GM12892 (cell line): ENCODE measurements at places on chromosomes 13 and 19.

DNA sequence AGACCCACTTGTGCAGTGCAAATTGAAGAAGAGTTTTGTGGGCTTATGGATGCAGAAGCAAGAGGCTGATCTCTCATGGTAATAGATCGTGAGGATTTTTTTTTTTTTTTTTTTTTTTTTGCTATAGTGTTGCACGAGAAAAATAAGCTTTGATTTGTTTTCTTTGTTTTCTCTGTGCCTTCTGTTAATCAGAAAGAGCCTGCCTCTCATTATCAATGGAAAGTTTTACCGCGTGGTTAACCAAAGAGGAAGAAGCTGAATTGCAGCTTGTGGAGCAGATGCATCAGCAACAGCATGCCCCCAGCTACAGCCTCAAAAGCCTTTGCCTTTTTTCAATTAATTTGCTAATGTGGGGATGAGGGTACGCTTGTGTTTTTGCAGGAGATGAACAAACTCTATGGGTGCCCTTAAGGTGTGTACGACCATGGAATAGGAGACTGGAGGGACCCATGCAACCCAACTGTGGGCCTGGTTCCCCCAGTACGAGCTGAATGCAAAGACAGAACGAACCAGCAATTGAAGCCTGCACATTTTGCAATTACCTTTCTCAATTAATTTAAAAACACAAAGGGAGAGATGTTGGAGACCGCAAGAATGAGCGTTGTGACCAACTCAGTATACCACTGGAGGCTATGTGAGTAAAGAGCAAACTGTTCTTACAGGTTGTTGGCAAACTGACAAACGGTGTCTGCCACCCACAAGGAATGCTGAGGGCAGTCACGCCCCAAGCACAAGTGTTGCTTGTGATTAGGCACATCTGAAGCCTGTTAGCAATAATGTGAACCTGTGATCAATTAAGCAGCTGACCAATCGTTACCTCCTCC lies 58.6 kb upstream of the SPRY2 start:
- no peak for DNase-seq

DNA sequence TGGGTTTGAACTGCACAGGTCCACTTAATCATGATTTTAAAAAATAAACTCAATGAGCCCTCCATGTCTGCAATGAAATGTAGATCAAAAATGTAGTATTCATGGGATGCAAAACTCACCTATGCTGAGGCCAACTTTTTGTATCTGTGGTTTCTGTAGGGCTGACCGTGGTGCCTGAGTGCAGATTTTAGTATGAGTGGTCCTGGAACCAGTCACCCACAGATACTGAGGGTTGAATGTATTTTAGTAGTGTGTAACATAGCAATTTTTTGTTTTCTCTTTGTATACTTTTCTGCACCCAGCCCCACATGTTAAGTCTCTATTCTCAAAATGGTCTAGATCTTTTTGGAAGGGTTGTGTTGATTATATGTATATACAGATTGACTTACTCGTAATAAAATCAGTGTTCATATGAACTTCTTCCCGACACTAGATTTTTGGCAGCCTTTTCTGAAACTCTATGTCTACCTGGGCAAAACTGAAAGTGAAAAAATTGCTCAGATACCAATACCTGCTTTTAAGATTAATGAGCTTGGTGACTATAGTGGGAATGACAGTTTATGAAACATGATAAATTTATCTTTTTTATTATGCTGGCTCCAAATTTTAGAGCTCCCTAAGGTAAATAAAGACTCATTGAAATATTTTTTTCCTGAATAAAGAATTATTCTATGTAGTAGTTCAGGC lies 51.6 kb downstream of the DNAJC15 start:
- no peak for DNase-seq

DNA sequence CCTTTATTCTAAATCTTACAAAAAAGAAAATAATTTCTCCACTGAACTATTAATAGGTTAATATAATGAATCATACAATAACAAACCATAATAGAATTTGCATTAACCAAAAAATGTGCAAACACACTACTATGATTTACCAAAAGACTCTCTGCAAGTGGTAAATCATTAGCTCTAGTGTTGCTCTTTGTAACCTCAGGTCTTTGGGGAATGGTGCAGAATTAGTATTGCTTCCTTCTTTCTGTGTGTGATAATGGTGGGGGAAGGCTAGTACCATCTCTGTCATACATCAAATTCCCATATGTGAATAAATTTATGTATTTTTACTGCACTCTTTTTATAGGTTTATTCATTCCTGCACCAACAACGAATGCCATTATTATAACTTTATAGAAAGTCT lies 105.1 kb downstream of the COG6 start:
- DNase-seq: no peak

DNA sequence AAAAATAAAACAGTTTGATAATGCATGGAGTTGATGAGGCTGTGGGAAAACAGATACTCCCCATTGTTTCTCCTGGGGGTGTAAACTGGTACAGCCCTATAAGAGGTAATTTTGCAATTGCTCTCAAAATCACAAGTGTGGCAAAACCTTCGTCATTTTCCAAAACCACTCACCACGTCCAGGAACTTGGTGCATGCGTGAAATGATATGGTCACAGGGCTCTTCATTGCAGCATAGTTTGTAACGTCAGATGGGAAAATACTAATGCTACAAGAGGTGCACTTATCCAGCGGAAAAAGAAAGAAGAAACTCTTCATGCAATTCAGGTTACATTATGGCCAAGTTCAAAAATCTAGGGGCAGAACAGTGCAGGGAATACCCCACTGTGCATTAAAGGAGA lies 11.9 kb upstream of the PLAUR start:
- DNase-seq: no peak

DNA sequence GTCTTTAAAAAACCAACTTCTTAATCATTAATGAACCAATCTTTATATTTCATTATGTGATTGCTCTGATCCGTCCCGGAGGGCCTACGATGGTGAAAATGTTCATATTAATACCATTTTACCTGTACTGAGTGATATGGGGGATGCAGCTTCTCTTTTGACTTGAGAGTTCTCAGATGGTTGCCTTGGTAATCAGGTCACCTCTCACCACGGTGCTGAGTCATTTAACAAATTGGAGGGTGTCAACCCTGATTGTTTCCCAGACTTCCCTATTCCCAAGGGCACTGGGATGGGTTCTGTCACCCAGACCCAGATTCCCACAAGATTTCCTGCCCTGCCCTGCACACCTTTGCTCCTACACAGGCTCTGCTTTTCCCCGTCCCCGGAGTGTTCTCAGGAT lies 128.5 kb upstream of the TMTC4 start:
- no peak for DNase-seq

DNA sequence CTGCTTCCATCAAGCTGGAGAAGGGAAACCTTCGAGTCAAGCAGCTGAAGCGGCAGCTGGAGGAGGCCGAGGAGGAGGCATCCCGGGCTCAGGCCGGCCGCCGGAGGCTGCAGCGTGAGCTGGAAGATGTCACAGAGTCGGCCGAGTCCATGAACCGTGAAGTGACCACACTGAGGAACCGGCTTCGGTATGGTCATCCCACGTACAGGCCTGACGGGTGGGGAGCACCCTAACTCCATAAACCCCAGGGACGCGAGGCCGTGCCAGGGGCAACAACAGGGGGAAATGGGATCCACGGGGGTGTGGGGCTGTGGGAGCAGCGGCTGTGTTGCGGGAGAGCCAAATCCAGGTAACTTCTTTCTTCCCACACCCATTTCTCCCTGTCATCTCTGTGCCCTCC lies 20.2 kb downstream of the KCNC3 start:
- DNase-seq: no peak

GRCh38 chr19:8429044-8429443 lies 15.7 kb upstream of the HNRNPM start:
- no peak for DNase-seq

DNA sequence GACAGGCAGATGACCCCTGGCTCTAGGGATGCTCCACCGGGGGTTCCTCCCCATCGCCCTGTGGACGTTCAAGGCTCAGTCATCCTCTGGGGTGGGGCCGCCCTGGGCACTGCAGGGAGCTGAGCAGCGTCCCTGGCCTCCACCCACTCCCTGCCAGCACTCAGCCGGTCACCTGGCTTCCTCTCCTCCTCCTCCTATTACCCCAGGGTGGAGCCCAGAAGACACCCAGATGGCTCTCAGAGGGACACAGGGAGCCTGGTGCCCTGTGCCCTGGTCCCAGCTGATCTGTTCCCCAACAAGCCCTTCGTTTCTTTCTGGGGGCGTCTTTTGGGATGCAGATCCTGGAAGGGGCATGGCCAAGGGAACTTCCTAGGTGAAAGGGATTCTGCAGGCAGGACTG lies 3.7 kb upstream of the MKNK2 start:
- DNase-seq: no peak

DNA sequence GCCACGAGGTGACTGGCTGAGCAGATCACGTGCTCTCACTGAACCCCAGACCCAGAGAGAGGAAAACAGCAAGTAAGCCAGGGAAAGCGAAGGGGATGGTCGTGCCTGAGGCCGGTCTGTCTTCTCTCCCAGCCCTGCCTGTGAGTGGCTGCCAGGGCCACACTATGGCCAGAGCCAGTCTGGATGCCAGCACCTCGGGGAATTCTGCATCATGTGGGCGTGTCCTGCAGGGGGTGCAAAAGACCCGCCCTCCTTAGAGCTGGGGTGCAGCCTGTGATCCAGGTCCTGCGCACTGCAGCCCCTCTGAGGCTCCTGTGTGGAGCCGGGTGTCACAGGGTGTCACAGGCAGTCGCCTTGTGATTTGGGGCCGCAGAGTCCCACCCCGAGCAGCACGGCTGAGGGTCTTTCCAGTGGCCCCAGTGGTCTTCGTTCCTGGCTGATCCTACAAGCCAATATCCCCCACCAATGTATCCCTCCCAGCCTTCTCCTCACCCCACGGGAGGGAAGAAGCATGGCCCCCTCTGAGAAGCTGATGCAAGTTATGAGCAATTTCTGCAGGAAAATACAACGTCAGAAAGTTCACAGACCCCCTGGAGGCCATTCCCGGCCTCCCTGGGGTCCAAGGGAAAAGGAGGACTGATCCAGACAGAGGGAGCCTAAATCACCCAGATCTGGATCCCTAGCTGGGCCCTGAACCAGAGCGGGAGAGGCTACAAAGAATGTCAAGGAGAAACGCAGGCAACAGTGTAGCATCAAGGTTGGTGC lies 7.7 kb downstream of the PPP1R12C start:
- peak; percentile 16 for DNase-seq

DNA sequence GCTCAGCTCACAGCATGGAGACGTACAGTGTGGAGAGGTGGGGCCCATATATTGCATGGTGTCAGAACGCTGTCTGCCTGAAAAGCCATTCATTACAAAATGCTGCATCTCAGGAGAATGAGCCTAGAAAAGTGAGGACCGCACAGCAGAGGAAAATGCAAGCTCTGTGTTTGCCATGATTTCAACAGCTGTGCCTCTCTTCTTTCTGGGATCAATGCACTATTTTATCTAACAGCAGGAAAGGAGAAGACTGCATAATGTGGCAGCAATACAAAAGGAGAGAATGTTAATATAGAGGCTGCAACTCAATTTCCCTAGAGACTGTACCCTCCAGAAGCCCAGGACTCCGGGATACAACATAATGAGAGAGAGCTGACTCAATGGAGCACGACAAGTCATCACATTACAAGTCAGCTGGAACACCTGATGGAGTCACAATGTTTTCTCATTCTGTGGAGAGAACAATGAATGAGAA lies 368.0 kb downstream of the FGF14 start:
- DNase-seq: no peak

- no peak for DNase-seq
Observed at GRCh38 chr19:38944981-38945506, 14.3 kb downstream of the MRPS12 start.
